ENCODE measurements at places on chromosomes 16 and 17. TPM values are rescaled to one million over a fixed set of nuclear protein-coding genes. Genes with fewer than 3 reads are reported as not detected.
A peak's percentile ranks its signal among the peaks of the same experiment; 100 is the strongest.

The CHST4 gene
- not detected for total RNA-seq

The TNK1 gene
- 0.43 TPM for total RNA-seq

GRCh38 chr17:14205380-14205779, 31.3 kb downstream of the CDRT15 start:
- H3K36me3 ChIP-seq, result peaks cover 9% of the 10 kb centered on the region
- no peak overlapping the region for H3K27ac ChIP-seq
- no peaks in the 10 kb centered on the region for H3K27me3 ChIP-seq
- H3K4me1 ChIP-seq, result no peaks in the 10 kb centered on the region
- no peak overlapping the region for H3K4me3 ChIP-seq

DNA sequence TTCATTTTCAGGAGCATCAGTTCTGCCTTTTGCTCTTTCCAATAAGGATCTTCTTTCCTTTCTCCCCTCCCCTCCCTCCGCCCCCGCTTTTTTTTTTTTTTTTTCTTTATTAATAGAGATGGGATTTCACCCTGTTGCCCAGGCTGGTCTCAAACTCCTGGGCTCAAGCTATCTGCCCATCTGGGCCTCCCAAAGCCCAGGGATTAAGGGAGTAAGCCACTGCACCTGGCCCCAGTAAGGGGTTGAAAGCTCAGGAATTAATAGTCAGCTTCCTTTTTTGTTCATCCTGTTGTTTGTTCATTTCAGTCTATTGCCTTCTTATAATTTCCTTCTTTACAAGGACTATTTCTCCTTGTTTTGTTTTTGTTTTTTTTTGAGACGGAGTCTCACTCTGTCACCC, 7.9 kb upstream of the C17orf58 start:
- H3K36me3 ChIP-seq, result no peaks in the 10 kb centered on the region
- H3K4me1 ChIP-seq, result no peaks in the 10 kb centered on the region
- H3K4me3 ChIP-seq, result no peak overlapping the region
- H3K27me3 ChIP-seq, result no peaks in the 10 kb centered on the region
- H3K27ac ChIP-seq, result no peak overlapping the region

DNA sequence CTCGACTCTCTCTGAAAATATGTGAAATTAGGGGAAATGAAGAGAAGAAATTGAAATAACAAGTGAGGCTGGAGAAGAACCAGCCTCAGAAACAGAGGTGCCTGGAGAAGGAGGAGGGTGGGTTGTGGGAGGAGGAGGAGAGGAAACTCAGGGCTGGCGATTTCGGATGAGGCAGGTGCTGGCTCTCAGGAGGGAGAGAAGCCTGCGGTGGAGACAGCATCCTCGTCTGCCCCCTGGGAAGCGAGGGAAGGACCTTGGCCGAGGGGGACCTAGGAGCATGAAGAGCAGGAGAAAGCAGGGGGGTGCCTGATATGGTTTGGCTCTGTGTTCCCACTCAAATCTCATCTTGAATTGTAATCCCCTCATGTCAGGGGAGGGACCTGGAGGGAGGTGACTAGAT, 264.7 kb upstream of the TNRC6C start:
- H3K27me3 ChIP-seq, result no peaks in the 10 kb centered on the region
- no peak for DNase-seq
- no peaks in the 10 kb centered on the region for H3K4me1 ChIP-seq
- no peak overlapping the region for H3K27ac ChIP-seq
- H3K36me3 ChIP-seq, result no peaks in the 10 kb centered on the region
- no peak overlapping the region for H3K4me3 ChIP-seq

DNA sequence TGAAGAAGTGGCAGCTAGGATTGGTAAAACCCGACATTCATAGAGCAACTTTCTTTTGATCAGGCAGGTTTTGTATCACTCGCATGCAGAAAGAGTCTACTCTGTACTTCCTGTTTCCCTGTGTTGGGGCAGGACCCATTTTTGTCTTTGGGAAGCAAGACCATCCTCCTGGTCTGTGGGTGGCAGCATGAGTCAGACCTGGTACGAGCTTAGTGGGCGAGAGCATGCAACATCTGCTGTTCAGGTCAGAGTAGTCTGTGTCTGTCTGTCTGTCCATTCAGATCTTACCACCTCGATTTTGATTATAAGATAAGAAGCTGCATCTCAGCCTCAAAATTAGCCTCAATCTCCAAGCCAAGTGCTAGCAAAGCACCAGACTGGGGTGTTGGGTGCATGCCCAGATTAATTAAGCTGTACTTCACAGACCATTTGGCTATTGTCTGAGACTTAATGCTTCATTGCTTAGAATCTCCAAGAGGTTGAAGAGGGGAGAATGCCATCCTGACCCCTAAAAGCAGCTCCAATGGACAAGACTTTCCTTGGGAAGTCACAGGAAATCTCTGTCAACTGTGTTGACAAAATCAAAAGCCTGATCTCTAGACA, 110.9 kb downstream of the XYLT1 start:
- no peaks in the 10 kb centered on the region for H3K36me3 ChIP-seq
- no peak overlapping the region for H3K4me3 ChIP-seq
- no peaks in the 10 kb centered on the region for H3K27me3 ChIP-seq
- H3K4me1 ChIP-seq, result peaks cover 2% of the 10 kb centered on the region
- peak overlapping the region; percentile 66 for H3K27ac ChIP-seq

DNA sequence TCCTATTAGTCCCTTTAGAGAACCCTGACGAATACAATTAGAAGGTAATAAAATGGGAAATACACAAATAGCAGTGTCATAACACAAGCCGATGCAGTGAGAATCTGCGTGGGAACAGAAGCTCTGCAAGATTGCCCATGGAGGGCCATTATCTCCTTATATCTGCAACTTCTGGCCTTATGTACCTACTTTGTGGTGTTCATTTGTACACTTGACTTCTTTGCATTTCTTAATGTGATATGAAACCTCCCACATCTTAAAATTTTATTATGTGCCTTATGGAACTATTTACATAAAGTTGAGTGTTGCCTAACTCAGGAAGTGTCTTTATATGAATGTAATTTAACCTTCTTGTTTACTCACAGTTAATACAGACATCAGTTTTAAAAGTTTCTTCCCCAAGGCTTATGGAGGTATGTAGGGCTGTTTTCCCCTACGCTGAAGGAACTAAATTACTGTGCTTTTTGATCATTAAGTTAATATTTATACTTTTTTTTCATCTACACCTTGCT, 10.1 kb upstream of the TANC2 start:
- DNase-seq, result no peak
- no peak overlapping the region for H3K27ac ChIP-seq
- no peaks in the 10 kb centered on the region for H3K4me1 ChIP-seq
- no peaks in the 10 kb centered on the region for H3K27me3 ChIP-seq

- no peaks in the 10 kb centered on the region for H3K4me1 ChIP-seq
- DNase-seq, result no peak
- no peak overlapping the region for H3K27ac ChIP-seq
- no peaks in the 10 kb centered on the region for H3K36me3 ChIP-seq
These were observed 291.8 kb upstream of the ERCC4 start for GRCh38 chr16:13628156-13628555.

- no peaks in the 10 kb centered on the region for H3K27me3 ChIP-seq
- DNase-seq, result no peak
- H3K36me3 ChIP-seq, result no peaks in the 10 kb centered on the region
- no peaks in the 10 kb centered on the region for H3K4me1 ChIP-seq
- H3K4me3 ChIP-seq, result no peak overlapping the region
- no peak overlapping the region for H3K27ac ChIP-seq
These were observed 36.6 kb downstream of the BCO1 start for GRCh38 chr16:81275064-81275532.

- no peaks in the 10 kb centered on the region for H3K27me3 ChIP-seq
- peak overlapping the region; percentile 82 for H3K27ac ChIP-seq
- peaks cover 22% of the 10 kb centered on the region for H3K4me1 ChIP-seq
- peak; percentile 58 for DNase-seq
These were observed 217.8 kb upstream of the GSE1 start for GRCh38 chr16:85395207-85395912.

GRCh38 chr16:48081656-48082055, 74.1 kb downstream of the ABCC12 start:
- H3K27ac ChIP-seq, result no peak overlapping the region
- DNase-seq, result no peak
- H3K4me3 ChIP-seq, result no peak overlapping the region
- H3K4me1 ChIP-seq, result no peaks in the 10 kb centered on the region

DNA sequence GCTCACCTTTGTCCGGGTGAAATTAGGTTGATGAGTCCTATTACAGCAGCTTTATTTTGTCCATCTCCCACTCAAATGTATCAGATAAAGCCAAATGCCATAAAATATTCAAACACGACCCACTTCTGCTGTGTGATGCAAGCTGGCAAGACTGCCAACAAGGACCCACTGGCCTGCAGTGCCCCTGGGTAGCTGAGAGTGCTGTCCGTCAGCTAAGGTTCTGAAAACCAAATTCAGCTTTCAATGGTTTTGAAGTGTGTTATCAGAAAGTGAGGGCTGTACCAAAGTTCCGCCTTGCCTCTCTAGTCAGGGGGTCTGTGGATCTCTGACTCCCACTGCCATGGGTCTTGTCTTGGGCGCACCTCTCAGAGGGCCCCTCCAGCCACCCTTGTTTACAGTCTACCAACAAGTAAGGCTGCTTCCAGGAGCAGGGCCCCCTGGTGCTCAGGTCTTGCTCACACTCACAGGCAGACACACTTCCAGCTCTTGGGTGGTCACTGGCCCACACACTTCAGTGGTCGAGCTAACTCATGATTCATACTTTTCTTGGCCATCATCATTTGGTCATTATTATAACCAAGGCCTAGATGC, 10.5 kb upstream of the CCDC182 start:
- H3K4me1 ChIP-seq, result no peaks in the 10 kb centered on the region
- H3K27me3 ChIP-seq, result no peaks in the 10 kb centered on the region
- H3K27ac ChIP-seq, result no peak overlapping the region
- H3K4me3 ChIP-seq, result no peak overlapping the region

GRCh38 chr16:72940886-72941285, 107.0 kb downstream of the ZFHX3 start:
- H3K4me3 ChIP-seq, result no peak overlapping the region
- H3K36me3 ChIP-seq, result no peaks in the 10 kb centered on the region
- DNase-seq, result no peak
- H3K4me1 ChIP-seq, result peaks cover 32% of the 10 kb centered on the region
- no peak overlapping the region for H3K27ac ChIP-seq

DNA sequence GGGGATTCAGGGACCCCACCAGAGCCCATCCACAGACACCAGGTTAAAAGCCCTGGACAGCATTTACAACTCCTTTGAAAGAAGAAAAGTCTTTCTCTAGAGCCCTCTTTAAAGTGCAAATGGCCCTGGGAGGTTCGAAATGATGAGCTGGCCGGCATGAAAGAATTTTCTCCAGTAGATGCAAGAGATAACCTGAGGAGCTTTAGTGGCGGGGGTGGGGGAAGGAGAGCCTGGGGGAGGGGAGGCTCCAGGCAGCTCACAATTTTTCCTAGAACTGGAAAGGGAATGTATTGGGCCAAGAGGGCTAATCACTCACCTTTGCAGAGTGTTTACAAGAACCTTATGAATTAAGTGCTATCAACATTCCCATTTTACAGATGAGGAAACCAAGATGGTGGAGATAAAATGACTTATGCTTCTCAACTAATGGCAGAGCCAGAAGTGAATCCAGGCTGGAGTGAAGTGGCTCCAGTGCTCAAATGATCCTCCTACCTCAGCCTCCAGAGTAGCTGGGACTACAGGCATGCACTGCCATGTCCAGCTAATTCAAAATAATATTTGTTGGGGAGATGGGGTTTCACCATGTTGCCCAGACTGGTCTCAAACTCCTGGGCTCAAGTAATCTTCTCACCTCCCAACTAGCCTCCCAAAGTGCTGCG, 4.2 kb upstream of the CDH1 start:
- H3K36me3 ChIP-seq, result no peaks in the 10 kb centered on the region
- no peak overlapping the region for H3K27ac ChIP-seq
- no peak for DNase-seq
- H3K4me3 ChIP-seq, result no peak overlapping the region
- H3K4me1 ChIP-seq, result no peaks in the 10 kb centered on the region
- H3K27me3 ChIP-seq, result peaks cover 13% of the 10 kb centered on the region

All from ascending aorta (tissue), 2 donors.